ENCODE measurements at places on chromosomes 12 and 14.

DNA sequence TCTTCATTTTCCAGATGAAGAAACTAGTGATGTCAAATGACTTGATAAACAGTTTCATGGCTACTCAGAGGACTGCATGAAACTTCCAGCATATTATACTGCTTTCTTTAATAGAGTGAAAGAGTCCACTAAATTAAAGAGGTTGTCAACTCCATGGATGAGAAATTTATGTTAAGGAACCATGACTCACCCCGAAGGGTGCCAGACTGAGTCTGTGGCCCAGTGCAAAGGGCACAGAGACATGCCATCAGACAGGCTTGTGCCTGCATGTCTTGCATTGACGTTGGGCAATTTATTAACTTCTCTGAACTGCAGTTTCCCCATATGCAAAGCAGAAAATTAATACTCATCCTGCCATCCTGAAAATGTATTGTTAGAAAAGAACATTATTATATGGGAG, 382.4 kb downstream of the APAF1 start:
- no peak for DNase-seq

DNA sequence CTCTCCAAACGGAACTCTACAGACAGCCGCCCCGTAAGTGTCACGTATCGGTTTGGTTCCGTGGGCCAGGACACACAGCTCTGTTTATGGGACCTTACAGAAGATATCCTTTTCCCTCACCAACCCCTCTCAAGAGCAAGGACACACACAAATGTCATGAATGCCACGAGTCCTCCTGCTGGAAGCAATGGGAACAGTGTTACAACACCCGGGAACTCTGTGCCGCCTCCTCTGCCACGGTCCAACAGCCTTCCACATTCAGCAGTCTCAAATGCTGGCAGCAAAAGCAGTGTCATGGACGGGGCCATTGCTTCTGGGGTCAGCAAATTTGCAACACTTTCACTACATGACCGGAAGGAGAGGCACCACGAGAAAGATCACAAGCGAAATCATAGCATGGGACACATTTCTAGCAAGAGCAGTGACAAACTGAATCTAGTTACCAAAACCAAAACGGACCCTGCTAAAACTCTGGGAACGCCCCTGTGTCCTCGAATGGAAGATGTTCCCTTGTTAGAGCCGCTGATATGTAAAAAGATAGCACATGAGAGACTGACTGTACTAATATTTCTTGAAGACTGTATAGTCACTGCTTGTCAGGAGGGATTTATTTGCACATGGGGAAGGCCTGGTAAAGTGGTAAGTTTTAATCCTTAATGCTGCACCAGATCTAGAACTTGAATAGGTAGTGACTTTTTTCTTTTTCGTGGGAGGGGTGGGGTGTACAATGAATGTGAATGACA, 69.7 kb downstream of the WDR20 start:
- DNase-seq = no peak

DNA sequence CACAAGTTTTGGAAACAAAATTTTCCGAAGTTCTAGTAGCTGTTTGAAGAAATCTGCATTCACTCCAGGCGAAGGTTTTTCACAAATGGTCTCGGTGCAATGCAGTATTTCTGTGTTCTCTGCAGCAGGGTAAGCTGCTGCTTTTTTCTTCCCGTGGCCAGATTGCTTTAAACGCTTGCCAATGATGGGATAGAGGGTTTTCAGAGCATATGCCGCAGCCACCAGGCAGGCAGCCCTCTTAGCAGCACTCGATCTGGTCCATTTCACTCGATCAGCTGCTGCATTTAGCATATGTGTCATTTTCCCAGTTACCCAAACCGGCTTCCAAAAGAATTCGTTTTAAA, 315 bp downstream of the ABCD2 start:
- no peak for DNase-seq

DNA sequence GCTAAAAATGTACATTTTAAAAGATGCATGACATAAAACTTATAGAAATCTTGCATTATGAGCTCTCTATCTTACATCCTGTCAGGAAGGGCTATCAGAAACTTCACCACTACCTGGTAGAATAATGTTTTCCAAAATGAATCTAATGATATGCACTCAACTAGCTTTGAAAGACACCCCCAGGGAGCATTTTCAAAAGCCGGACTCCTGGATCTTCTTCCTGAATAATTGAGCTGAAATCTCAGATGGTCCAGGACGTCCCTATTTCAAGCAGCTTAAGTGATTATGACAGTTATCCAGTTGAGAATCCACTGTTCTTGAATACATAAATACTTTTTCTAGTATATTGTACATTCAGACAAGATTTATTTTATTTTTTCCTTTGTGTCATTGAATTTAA, 200.6 kb upstream of the MGAT4C start:
- no peak for DNase-seq

- no peak for DNase-seq
Observed at GRCh38 chr12:42574851-42575266, 14.7 kb downstream of the PRICKLE1 start.

DNA sequence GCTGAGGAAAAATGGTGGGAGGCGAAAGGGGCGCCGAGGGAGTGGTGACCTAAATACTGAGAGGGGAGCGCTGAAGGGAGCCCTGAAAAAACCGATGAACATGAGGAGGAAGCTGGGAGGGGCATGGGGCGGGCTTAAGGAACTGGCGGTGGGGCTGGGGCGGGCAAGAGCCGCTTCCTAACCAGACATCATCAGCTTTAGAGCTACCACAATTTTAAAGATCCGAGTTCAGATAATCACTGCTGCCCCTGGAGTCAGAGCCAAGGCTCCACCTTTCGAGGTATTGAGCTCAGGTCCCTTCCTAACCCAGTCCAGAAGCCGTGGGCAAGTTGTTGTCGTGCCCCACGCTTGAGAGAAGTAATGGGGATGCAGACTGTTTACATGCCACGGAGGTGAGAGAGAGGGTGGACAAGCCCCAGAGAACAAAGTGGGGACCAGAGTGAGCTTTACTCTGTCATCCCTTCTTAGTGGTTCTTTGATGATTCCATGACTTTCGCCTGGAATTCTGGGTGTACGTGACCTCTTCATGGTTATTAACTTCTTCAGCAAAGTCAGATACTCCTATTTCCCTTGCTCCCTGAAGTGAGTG, 393 bp downstream of the ORMDL2 start:
- DNase-seq = no peak

- DNase-seq = no peak
Observed at GRCh38 chr14:74309125-74310022, 6.6 kb upstream of the ABCD4 start.

DNA sequence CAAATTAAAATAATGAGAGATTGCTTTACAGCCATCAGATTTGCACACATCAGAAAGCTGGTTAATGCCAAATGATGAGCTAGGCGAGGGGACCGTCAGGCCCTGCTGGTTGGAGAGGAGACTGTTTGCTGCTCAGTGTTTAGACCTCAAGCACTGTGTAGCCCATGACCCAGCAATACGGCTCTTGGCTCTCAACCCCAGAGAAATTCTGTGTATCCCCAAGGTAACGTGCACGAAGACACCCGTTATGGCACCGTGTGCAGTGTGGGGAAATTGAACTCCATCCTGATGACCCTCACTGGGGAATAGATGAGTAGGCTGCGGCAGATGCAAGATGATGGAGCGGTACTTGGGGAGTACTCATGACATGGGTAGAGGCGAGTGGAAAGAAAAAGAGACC, 55.7 kb downstream of the EID3 start:
- DNase-seq = no peak

DNA sequence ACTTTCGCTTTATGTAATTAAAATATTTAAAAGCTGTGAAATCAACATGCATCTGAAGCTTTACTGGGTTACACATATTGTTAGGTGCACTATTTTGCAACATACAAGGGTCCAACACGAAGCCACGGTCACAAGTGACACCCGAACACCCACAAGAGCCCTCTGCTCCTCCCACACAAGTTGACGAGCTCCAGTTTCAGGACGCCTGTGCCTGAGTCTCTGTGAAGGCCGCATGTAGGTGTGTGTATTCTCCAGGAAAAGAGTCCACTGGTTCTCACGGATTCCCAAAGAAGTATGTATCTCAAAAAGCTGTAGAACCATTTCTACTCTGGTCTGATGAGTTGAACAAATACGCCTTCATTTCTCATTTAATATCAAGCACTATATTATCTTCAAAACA, 12.0 kb downstream of the SLC15A4 start:
- DNase-seq = no peak

GRCh38 chr12:71605039-71605438, 58.6 kb downstream of the ZFC3H1 start:
- DNase-seq = no peak

DNA sequence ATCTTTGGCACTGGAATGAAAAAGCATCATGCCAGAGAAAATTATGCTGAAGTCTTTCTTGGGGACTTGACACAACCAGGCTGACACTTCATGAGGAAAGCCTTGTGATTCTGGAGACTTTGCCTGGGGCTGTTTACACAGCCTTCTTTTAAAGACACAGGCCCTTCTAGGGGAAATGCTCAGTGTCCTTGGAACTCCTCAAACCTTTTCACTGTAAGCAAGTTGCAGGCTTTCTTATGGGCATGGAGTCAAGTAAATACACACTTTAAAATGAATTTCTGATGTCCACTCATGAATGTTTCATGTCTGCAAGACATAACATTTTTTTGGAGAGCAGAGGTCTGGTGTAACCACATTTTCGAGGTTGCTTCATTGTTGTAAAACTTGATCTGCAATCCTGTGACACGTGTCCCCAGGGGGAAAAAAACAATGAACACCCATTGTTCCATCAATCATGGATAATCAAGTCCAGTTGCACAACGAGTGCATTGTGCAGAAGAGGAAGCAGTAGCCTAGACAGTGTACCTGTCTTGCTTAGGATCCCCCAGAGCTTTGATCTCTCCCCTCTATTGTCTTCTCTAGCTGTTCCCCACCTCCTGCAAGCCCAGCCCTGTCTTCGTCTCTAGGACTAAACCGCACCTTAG, 155.1 kb upstream of the PRICKLE1 start:
- no peak for DNase-seq

DNA sequence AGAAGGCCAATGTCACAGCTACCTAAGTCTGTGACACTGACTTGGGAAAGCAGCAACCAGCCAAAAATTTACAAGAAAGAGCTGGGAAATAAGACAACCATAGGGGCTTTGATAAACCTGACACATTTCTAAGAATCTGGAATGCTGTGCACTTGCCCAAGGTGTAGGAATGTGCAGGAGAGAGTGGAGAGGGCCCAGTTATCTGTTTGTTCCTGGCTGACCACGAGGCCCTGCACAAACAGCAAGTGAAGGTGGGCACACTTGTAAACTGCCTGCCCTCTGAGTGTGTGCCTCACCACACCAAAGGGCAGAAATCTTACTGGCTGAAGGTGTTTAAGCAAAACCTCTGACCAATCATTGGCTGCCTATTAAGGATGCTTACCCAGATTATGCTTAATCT, 27.3 kb downstream of the DLK1 start:
- no peak for DNase-seq

- DNase-seq = no peak
Observed at GRCh38 chr14:97021571-97022168, 224.5 kb downstream of the VRK1 start.

DNA sequence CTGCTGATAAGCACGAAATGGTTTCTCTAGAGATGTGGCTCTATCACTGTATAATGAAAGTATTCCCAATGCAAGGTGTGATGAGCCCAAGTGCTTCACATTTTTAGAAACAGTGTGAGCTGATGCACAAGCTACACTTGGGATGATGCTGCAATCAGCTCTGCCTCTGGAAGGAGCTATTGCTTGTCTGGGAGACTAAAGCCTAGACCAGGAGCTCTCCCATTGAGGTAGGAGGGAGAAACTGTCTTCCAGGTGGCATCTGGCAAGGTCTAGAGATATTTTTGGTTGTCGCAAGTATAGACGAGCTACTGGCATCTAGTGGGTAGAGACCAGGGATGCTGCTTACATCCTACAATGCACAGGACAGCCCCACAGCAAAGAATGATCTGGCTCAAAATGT, 42.0 kb downstream of the HECTD4 start:
- no peak for DNase-seq
